ENCODE measurements at places on chromosomes 7 and 10.

GRCh38 chr7:28955356-28955717, 2.8 kb downstream of the TRIL start:
- DNase-seq, result no peak

DNA sequence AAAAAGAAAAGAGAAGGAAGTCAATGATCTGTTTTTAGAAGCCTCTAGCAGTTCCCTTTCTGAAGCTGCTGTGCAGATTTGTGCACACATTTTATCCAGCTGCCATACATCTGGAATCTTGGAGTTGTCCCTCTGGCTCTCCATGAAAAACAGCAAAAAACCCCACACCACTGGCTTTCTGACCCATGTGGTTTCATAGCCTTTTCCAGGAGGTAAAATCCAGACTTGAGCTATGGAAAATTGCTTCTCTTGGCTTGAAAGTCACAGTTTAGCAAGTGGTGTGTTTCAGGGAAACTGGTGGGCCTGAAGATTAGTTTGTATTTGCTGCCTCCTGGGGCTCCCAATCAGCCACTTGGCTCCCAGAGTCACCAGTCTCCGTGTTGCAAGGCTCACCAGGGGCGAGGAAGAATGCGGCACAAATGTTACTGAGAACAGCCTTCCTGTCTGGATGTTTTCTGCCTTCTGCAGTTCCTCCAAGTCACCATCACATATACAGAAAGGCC, 50.1 kb upstream of the ADRB1 start:
- DNase-seq, result no peak

DNA sequence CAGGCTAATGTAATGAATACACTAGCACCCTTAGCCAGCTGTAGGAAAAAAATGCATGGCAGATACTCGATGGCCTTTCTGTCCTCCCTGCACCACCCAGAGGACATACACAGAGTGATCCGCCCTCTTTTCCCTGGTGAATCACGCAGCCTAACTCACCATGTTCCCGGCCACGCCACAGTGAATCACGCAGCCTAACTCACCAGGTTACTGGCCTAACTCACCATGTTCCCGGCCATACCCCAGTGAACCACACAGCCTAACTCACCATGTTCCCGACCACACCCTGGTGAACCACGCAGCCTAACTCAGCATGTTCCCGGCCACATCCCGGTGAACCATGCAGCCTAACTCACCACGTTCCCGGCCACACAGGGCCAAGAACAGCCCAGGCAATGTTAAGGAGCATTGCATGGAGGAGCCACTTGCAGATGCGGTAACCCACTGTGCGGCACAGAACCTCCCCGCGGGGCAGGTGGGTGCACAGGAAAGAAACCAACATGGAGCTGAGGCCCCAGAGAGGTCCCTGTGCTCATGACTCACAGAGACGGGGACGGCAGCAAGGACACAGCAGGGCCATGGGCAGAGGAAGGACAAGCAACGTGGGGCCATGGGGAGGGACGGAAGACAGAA, 508.5 kb downstream of the DNAJB6 start:
- no peak for DNase-seq

- no peak for DNase-seq
Observed at GRCh38 chr10:80277567-80278250, 11.7 kb downstream of the MAT1A start.

DNA sequence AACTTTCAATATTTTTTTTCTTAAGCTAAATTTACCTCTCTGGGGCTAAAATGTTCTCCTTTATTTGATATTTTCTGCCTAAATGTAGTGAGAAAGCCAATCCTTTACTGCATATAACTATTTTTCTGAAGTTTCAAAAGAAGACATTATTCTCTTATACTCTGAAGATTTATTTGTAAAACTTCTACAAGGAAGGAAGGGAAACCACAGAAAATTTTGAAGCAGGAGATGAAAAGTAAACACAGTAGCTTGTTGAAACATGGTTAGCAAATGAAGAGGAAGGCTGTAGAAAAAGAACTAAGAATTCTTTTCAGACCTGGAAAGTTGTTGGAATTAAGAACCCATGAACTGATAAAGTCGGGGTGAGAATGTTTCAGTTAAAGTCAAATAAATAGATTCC, 330.3 kb downstream of the HGF start:
- no peak for DNase-seq
